ENCODE measurements at places on chromosomes 6 and 20.
A peak's percentile ranks its signal among the peaks of the same experiment; 100 is the strongest.

DNA sequence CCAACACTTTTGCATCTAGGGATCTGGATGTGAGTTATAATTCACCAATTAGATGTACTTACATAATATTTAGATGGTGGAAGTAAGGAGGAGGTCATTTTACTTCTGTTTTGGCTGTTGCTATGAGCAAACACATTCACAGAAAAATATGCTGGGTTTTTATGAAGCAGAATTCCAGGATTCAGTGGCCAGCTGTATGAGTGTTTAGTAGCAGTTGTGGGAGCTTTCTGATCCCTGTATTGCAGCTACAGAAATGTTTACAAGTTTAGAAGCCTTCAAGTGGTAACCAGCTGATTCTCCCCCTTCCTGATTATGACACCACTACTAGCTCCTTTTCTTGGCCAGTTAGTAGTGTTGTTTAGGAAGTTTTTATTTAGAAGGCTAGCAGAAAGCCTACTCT, 177.0 kb downstream of the TENT5A start:
- DNase-seq: no peak

GRCh38 chr6:128118401-128118800, 217.5 kb upstream of the THEMIS start:
- peak; percentile 43 for DNase-seq

- no peak for DNase-seq
Observed at GRCh38 chr6:153449279-153449678, 318.2 kb upstream of the RGS17 start.

DNA sequence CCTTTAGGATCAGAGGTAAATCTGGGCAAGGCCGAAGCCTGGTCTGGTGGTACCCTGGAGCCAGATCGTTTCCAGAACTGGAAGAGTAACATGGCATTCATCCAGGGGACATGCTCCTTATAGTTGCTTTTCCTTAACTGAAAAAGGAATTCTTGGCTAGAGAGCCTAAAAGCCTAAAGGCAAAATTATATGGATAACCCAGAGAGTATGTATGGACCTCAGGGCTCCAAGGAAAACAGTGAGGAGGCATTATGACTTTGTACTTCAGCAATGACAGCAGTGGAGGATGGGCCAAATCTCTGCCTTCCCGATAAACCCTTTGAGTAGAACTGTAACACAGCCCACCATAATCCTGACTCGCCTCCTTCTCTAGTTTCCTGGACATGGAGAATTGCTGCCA, 29.3 kb downstream of the ARHGAP18 start:
- DNase-seq: no peak

DNA sequence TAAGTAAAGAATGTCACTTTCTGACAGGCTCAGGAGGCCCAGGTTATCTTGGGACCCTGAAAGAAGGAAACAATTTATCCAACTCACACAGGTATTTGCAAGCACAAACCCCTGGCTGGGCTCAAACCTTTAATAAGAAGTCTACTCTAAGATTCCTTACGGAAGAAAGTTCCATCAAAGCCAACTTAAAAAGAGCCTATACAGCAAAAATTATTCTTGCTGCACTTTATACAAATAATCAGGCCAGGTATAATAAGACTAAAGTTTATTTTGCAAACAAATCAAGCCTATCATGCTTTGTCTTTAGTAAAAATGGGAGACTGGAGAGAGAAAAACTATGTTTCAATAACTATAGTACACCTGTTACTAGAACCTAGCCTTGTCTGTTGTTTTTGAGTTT, 102.1 kb downstream of the DTNBP1 start:
- no peak for DNase-seq

- no peak for DNase-seq
Observed at GRCh38 chr6:94175465-94175864, 756.1 kb upstream of the EPHA7 start.

- peak; percentile 79 for DNase-seq
Observed at GRCh38 chr20:46230801-46231282, 77.5 kb downstream of the CDH22 start.

DNA sequence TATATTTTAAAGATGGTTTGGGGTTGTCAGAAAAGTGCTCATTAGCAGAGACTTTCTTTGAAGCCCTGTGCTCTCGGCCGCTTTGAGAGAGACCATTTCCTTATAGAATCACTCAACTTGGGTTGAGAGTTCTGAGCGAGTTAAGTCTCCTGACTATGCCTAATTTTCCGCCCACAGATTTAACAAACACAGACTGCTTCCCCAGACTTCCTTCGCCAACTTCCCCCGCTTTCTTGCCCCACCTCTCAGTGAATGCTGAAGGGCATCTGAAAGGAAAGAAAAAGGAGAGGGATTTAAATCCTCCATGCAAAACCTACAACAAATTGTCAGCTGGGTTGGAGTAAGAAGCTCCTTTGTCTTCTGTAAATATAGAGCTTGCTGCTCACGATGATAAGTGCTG, 224.0 kb downstream of the EYA2 start:
- DNase-seq: no peak

DNA sequence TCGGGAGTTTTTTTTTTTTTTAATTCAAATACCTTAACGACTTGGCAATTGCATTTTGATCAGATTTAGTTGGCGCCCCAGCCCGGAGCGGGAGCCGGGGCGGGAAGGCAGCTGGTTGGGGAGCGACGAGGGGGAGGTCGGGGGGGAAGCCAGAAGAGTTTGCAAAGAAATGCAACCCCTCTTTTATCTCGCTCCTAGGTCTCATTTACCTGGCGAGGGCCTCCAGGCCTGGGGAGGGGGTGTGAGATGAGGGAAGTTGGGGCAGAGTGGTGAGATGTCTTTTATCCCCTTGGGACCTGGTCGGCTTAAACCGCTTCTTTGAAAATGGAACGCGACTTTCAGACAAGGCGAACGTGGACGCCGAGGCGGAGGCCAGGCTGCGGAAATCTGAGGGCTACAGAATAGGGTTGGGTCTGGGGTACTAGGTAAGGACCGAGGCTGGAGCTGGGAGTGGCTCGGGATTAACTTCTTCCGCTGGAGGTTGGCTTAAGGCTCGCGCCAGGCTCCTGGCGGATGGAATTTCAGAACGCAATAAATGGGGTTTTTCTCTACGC, 40.3 kb downstream of the NCR2 start:
- no peak for DNase-seq

DNA sequence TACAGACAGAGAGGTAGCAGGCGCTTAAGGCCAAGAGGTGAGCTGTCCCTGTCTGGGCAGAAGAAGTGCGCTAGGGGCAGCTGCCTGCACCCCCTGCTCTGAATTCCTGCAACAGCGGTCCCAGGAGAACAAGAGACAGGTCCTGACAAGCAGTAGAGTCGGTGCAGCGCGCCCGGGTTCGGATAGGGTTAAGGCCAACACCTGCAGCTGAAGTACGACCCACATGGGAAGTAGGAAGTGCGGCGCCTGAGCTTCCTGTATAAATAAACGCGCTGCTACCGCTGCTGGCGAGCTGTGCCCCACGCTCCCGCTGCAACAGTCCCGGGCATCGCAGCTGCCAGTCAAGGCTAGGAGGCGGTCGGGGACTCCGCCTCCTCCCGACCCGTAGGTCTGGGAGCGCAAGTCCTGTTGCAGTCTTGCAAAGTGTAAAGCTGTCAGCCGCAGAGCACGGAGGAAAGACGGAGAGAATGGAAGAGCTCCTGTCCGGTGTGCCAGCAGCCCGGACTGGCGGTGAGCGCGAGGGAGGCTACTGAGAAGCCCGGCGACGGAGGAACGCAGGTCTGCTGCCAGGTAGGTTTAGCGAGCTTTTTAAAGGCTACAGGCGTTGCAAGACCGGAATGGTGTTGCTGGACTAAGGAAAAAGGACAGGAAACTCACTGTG, at the start of gene RNF144B:
TSS of gene RNF144B (plus strand) at position 290 of the 661 bp plus-strand sequence. CDS start 12,185 bp downstream, outside the sequence.
- DNase-seq: peak; percentile 55

GRCh38 chr6:45803071-45803470, 212.6 kb downstream of the CLIC5 start:
- no peak for DNase-seq

DNA sequence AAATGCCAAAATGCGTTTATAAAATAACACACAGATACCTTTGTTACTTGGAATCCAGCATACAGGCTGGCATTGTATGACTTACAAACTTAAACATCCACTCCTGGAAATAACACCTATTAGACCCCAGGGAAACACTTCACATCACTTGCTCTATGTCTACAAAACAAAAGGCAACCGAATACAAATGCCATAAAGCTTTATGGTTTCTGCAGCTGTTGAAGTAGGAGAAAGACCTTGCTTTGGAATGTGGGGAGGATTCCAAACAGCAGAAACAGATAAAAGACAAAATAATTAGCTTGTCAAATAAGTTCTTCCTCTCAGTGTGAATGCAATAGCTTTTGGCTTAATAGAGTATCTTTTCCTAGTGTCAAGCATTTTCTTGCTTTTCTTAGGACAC, 9.8 kb upstream of the AMD1 start:
- DNase-seq: peak; percentile 25

DNA sequence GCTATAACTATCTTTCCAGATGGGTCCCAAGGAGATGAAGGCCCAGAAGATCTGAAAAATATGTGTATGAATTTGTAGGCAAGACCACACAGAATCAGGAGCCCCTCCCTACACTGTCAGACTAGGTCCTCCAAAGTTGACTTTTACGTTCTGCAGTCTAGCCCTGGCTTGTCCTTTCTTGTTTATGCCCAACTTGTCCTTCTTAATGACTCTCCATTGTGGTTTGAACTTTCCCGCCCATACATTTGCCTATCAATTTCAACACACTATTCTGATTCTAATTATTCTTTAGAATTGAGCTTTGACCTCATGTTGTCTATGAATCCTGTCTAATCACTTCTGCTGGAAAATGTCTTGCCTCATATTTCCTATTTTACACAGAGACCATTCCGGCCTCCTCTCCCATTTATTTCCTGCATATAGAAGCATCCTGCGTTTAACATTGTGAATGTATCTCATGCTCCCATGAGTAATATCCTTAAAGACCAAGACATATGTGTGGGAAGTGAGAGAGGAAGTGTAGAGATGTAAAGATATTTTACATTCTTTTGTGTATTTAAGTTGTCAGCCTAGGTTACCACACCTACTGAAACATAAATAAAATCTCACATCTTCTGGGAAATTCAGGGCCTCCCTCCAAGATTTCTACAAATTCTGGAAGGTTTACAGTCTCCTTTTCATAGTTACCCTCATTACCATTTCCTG, 348.3 kb downstream of the BCKDHB start:
- no peak for DNase-seq

DNA sequence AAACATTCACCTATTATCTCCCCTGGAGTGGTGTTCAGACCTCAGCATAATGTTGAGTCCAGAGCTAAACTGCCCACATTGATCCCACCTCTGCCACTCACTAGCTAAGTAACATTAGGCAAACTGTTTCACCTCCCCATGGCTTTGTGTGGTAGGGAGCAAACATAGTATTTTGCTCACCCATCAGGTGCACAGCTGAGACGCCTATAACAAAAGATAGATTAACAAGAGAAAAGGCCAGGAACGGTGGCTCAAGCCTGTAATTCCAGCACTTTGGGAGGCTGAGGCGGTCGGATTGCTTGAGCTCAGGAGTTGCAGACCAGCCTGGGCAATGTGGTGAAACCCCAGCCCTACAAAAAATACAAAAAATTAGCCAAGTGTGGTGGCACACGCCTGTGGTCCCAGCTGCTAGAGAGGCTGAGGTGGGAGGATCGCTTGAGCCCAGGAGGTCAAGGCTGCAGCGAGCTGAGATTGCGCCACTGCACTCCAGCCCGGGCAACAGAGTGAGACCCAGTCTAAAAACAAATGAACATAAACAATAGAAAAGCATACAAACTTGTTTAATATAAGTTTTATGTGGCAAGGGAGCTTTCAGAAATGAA, 91.6 kb downstream of the MAP3K7 start:
- no peak for DNase-seq

DNA sequence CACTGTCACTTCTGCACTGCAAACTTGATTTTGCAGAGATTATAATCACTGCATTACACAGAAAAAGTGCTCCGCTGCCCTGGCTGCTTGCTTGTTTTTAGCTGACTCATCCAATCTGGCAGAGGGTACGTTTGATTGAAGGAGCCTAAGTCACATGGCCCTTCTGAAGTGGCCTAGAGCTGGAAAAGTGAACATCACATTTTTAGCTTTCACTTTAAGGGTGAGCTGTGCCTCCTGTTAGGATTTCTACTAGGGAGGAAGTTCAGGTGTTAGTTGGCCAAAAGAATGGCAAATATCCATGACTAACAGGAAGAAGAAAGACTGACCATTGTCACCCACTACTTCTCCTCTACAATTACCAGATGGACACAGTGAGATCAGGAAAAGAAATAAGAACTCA, 889.1 kb upstream of the MAP3K7 start:
- peak; percentile 78 for DNase-seq

- no peak for DNase-seq
Observed at GRCh38 chr20:9186396-9186795, 117.5 kb downstream of the PLCB4 start.

GRCh38 chr20:50085481-50086365, 27.2 kb downstream of the UBE2V1 start:
- DNase-seq: peak; percentile 75

DNA sequence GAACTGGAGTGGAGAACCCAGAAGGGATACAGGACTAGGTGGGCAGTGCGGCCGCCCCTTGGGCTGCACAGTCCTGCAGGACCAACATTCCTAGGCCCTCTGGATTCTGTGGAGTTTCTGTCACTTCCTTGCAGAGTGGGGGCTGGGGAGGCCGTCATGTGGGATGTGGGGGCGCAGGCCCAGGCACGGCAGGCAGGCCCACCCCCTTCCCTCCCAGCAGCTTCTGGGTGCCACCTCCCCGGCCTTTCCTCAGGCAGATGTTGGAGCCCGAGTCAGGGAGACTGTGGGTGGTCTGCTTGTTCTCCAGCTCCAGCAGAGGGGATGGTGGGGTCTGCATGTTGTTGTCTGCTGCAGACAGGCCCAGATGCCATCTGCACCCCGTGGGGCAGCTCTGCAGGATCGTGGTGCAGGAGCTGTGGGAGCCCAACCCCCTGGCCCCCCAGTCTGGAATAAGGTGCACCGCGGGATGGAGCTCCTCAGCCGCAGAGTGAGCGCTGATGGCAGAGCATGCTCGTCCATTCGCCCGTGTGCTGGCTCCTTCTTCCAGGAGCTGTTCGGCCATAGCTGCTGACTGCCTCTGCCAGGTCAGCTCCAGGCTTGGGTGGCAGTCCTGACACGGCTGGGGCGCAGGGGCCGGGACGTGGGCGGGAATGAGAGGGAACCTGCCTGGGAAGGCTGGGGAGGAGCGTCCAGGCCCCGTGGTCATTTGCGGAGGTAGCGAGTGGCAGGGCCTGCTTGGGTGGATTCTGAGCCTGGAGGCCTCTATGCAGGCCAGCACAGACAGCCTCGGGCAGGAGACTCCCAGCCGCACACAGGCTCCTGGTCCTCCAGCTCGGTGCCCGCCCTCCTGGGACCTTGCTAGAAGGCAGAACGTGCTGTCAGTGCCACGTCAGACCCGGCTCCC, 18.1 kb downstream of the SLC17A9 start:
- DNase-seq: no peak

DNA sequence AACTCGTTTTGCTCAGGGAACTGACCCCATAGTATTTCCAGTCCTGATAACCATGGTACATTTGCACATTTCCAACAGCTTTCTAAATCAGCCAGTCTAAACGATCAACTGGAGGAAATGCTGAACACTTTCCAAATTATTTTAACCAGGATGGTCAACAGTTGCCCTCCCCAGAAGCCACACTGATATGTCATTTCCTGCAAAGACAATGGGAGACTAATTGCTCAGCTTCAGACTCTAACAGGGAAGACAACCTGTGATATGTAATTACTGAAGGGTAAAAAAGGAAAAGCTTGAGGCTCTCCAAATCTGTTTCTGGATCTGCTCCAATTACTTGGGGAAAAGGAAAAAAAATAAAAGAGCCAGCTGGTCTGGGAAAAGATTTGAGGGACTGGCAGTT, 88.8 kb downstream of the FYN start:
- DNase-seq: peak; percentile 42

- DNase-seq: peak; percentile 63
Observed at GRCh38 chr6:89281779-89282246, 33.3 kb downstream of the GABRR2 start.

All from SJCRH30 (cell line).